ENCODE measurements at places on chromosomes 13 and 19. TPM values are rescaled to one million over a fixed set of nuclear protein-coding genes. Genes with fewer than 3 reads are reported as not detected.

Gene ZNF470
- 6.3 TPM for total RNA-seq

Gene IL12RB1
- 0.26 TPM for total RNA-seq

Gene TTYH1
- total RNA-seq = not detected

Gene NXNL1
- not detected for total RNA-seq

Gene CBY2
- total RNA-seq = not detected

Gene GPC6
- 23.1 TPM for total RNA-seq

Gene FARP1
- 12.4 TPM for total RNA-seq

Gene ZNF525
- total RNA-seq = 6.6 TPM

Gene NCAN
- not detected for total RNA-seq

Gene ZNF534
- not detected for total RNA-seq

Gene GRWD1
- 17.2 TPM for total RNA-seq

Gene SIGLECL1
- not detected for total RNA-seq

Gene TEX29
- 0.12 TPM for total RNA-seq

Gene MEIS3
- 11.0 TPM for total RNA-seq

Gene GAPDHS
- total RNA-seq = not detected

Gene SLC7A9
- not detected for total RNA-seq

Gene TICAM1
- total RNA-seq = 2.8 TPM

Gene KLK12
- total RNA-seq = not detected

Gene ELSPBP1
- total RNA-seq = not detected

Gene LAIR1
- total RNA-seq = not detected

Gene ACER1
- total RNA-seq = not detected

Gene CPAMD8
- 0.26 TPM for total RNA-seq

Gene CGB3
- not detected for total RNA-seq

Gene PTH2
- not detected for total RNA-seq

Gene EDNRB
- total RNA-seq = 9.4 TPM

Gene CLEC4G
- not detected for total RNA-seq

Gene ZNRF4
- not detected for total RNA-seq

Gene HRC
- 0.26 TPM for total RNA-seq

Gene OVOL3
- total RNA-seq = not detected

Gene PTOV1
- 51.7 TPM for total RNA-seq

Gene CEACAM4
- not detected for total RNA-seq

Gene NLRP5
- total RNA-seq = not detected

Gene CLN5
- 27.3 TPM for total RNA-seq

Gene SHISA7
- total RNA-seq = not detected

Gene CYP2S1
- 0.62 TPM for total RNA-seq

Gene CRB3
- not detected for total RNA-seq

Gene ZGLP1
- total RNA-seq = 0.13 TPM

Gene ZNF66
- total RNA-seq = 1.2 TPM

Gene LRG1
- total RNA-seq = not detected

Gene CABP5
- total RNA-seq = not detected

Gene CERS1
- 0.40 TPM for total RNA-seq

Gene TMEM190
- total RNA-seq = not detected

Gene NOVA2
- total RNA-seq = 0.13 TPM

Gene RAB3A
- 6.6 TPM for total RNA-seq

Gene MYPOP
- 0.53 TPM for total RNA-seq

Gene CNMD
- not detected for total RNA-seq

All from aortic smooth muscle cell (primary cell).